ENCODE measurements at places on chromosomes 7 and 10. TPM values are rescaled to one million over a fixed set of nuclear protein-coding genes. Genes with fewer than 3 reads are reported as not detected.

NPTX2 gene
- 3.8 TPM for total RNA-seq

ADRA2A gene
- total RNA-seq, result 11.4 TPM

GIMAP1 gene
- 8.5 TPM for total RNA-seq

GRCh38 chr7:102450242-102450641 is 14.4 kb downstream of the ALKBH4 start:
- no peak for DNase-seq

GRCh38 chr10:21261842-21262294 is 263.6 kb downstream of the SKIDA1 start:
- DNase-seq, result no peak

DNA sequence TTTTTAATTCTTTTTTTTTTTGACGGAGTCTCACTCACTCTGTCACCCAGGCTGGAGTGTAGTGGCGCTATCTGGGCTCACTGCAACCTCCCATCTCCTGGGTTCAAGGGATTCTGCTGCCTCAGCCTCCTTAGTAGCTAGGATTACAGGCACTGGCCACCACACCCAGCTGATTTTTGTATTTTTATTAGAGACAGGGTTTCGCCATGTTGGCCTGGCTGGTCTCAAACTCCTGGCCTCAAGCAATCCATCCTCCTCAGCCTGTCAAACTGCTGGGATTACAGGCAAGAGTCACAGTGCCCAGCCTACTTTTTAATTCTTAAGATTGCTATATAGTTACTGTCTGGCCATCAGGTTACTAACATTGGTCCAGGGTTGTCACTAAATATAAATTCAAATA is 59.6 kb downstream of the ZNF277 start:
- DNase-seq, result no peak

GRCh38 chr10:3886641-3887251 is 101.7 kb upstream of the KLF6 start:
- no peak for DNase-seq

- DNase-seq, result no peak
These were observed 108.3 kb downstream of the EGFR start for GRCh38 chr7:55127135-55127551.

DNA sequence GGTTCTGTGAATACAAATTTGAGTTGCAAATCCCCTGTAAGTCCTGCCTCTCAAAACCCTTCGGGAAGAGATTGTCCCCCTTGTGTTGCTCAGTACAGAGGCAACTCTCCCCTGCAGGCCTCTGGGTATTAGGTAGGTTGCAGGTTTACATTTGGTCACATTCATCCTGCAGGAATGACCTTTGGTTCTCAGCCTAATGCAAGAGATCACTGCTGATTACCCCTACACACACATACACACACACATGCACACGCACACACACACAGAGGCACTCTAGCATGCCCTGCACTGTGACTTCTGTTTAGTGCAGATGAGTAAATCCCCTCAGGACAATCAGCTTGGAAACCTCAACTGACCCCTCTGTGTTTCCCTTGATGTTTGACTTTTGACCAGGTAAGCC is 69.2 kb downstream of the C10orf67 start:
- DNase-seq, result no peak

GRCh38 chr7:142796501-142797390 is 26.0 kb downstream of the PRSS2 start:
- DNase-seq, result no peak

Measured in sciatic nerve (tissue), 2 donors.